CD4-positive, alpha-beta memory T cell (primary cell): ENCODE measurements at places on chromosomes 3 and 15. TPM values are rescaled to one million over a fixed set of nuclear protein-coding genes. Genes with fewer than 3 reads are reported as not detected.

- no peak for DNase-seq
These were observed 87.3 kb upstream of the THBS1 start for GRCh38 chr15:39493424-39494067.

DNA sequence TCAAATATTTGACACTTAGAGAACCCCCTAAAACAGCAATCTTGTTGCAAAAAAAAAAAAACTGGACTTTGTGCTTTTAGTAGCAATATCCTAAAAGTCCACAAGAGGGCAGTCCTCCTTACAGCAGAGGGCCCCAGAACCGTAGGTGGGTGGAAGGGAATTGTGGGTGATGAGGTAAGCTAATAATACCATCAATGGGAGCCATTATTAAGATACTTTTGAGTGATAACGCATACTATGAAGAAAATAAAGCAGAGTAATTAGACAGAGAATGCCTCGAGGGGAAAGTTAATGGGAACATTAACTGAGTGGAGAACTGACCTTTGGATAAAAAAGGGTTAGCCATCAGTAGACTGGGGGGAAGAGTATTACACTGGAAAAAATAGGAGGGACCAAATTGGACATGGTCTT is 229.9 kb downstream of the THRB start:
- DNase-seq: no peak

- no peak for DNase-seq
These were observed 7.2 kb downstream of the RPL22L1 start for GRCh38 chr3:170862618-170863374.

- DNase-seq: no peak
These were observed 211.3 kb upstream of the FEZF2 start for GRCh38 chr3:62584636-62585035.

- DNase-seq: no peak
These were observed 202.5 kb upstream of the CBLB start for GRCh38 chr3:106071306-106071705.

DNA sequence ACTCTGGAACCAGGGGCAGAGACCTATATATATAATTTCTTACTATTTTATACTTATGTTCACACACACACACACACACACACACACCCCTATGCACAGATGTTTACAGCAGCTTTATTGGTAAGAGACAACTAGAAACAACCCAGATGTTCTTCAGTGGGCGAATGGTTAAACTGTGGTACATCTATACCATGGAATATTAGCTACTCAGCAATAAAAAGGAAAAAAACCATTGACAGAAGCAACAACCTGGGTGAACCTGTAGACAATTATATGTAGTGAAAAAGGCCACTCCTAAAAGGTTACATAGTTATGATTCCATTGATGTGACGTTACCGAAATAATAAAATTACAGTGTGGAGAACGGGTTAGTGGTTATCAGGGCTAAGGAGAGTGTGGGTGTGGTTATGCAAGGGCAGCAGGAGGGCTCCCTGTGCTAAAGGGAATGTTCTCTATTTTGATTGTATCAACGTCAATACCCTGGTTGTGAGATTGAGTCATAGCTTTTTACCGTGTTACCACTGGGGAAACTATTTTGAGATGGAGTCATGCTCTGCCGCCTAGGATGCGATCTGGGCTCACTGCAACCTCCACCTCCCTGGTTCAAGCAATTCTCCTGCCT is 85.5 kb downstream of the FLNB start:
- no peak for DNase-seq

- DNase-seq: no peak
These were observed 49.6 kb upstream of the SLC12A8 start for GRCh38 chr3:125262161-125262560.

- DNase-seq: peak; percentile 32
These were observed 266.3 kb downstream of the CHL1 start for GRCh38 chr3:462851-463250.

GRCh38 chr15:67091071-67091979 is 25.9 kb downstream of the SMAD3 start:
- peak; percentile 72 for DNase-seq

DNA sequence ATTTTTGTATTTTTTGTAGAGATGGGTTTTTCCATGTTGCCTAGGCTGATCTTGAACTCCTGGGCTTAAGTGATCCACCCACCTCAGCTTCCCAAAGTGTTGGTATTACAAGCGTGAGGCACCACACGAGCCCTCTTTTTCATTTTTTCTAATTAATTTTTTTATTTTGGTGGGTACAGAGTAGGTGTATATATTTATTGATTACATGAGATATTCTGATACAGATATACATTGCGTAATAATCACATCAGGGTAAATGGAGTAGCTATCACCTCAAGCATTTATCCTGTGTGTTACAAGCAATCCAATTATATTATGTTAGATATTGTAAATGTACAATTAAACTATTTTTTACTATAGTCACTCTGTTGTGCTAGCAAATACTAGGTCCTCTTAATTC is 66.1 kb downstream of the WDR49 start:
- DNase-seq: no peak

The KIAA1143 gene
- 39.7 TPM for total RNA-seq

The NANOGP8 gene
- not detected for total RNA-seq

The ABHD14A gene
- 23.7 TPM for total RNA-seq

The ROBO2 gene
- total RNA-seq: not detected

The GOLGA6L9 gene
- 3.9 TPM for total RNA-seq
